Activated T-cell treated with anti-CD3 and anti-CD28 coated beads, Interleukin-2, amount 50 U/mL, for 4 hours (primary cell): ENCODE measurements at places on chromosomes 2 and 18. TPM values are rescaled to one million over a fixed set of nuclear protein-coding genes. Genes with fewer than 3 reads are reported as not detected.

The POMC gene
- total RNA-seq: 4.4 TPM

The RETSAT gene
- total RNA-seq: 16.2 TPM

The PPP1R7 gene
- total RNA-seq: 74.1 TPM

The KCNJ3 gene
- not detected for total RNA-seq

The CCBE1 gene
- total RNA-seq: not detected

The C2orf80 gene
- not detected for total RNA-seq

The MRO gene
- not detected for total RNA-seq

The KCNS3 gene
- total RNA-seq: not detected

The CFC1 gene
- total RNA-seq: not detected

The CXCR2 gene
- total RNA-seq: not detected

The ARHGEF33 gene
- total RNA-seq: 0.05 TPM

The GATA6 gene
- 0.14 TPM for total RNA-seq

The PPP1R1C gene
- total RNA-seq: not detected

The LRRTM1 gene
- total RNA-seq: not detected

The SPATA3 gene
- not detected for total RNA-seq

The IL1RL2 gene
- 0.99 TPM for total RNA-seq

The BMP10 gene
- total RNA-seq: not detected

The CCDC85A gene
- not detected for total RNA-seq

The FOXD4L1 gene
- 0.18 TPM for total RNA-seq

The TXNDC2 gene
- not detected for total RNA-seq

The PROC gene
- total RNA-seq: 0.19 TPM

The GKN2 gene
- total RNA-seq: not detected

The CNTNAP5 gene
- not detected for total RNA-seq

The GRB14 gene
- not detected for total RNA-seq

The GLI2 gene
- total RNA-seq: 0.28 TPM

The CSRNP3 gene
- not detected for total RNA-seq

The VWA3B gene
- total RNA-seq: not detected

The MORN2 gene
- 11.3 TPM for total RNA-seq

The ADD2 gene
- 13.7 TPM for total RNA-seq

The LHCGR gene
- not detected for total RNA-seq

The FBXO48 gene
- total RNA-seq: 0.43 TPM

The SULT1C2 gene
- total RNA-seq: not detected

The FAM237A gene
- not detected for total RNA-seq

The NAT8 gene
- not detected for total RNA-seq

The TUBB8B gene
- total RNA-seq: not detected

The PECR gene
- total RNA-seq: 6.9 TPM
